T-helper 17 cell (primary cell): ENCODE measurements at places on chromosomes 12 and 14.

- H3K4me1 ChIP-seq, result no peaks in the 10 kb centered on the region
- no peak for DNase-seq
- peaks cover 6% of the 10 kb centered on the region for H3K27me3 ChIP-seq
Observed at GRCh38 chr12:131315601-131316000, 361.9 kb downstream of the ADGRD1 start.

- H3K27me3 ChIP-seq, result no peaks in the 10 kb centered on the region
- DNase-seq, result no peak
- no peak overlapping the region for H3K4me3 ChIP-seq
- peaks cover 7% of the 10 kb centered on the region for H3K36me3 ChIP-seq
- H3K4me1 ChIP-seq, result peaks cover 46% of the 10 kb centered on the region
- H3K27ac ChIP-seq, result peak overlapping the region; percentile 88
Observed at GRCh38 chr12:57775563-57776246, 3.3 kb downstream of the EEF1AKMT3 start.

DNA sequence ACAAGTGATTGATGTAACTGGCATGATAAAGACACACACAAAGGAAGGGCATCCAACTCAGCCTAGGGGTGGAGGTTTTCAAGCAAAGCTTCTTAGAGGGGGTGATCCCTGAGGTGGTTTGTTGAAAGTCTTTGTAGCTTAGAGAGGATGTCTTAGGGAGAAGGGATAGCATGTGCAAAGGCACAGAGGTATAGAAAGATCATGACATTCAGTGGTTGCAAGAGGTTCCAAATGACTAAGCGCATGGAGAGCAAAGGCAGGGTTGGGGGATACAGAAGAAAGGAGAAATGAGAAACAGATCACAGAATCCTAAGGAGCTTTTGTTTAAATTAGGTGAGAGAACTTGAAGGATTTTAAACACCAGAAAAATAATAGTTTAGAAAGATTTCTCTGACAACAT is 5.2 kb upstream of the CCT2 start:
- H3K4me3 ChIP-seq, result no peak overlapping the region
- H3K4me1 ChIP-seq, result peaks cover 4% of the 10 kb centered on the region
- no peaks in the 10 kb centered on the region for H3K27me3 ChIP-seq
- peak overlapping the region; percentile 78 for H3K27ac ChIP-seq
- DNase-seq, result no peak
- peaks cover 2% of the 10 kb centered on the region for H3K36me3 ChIP-seq

DNA sequence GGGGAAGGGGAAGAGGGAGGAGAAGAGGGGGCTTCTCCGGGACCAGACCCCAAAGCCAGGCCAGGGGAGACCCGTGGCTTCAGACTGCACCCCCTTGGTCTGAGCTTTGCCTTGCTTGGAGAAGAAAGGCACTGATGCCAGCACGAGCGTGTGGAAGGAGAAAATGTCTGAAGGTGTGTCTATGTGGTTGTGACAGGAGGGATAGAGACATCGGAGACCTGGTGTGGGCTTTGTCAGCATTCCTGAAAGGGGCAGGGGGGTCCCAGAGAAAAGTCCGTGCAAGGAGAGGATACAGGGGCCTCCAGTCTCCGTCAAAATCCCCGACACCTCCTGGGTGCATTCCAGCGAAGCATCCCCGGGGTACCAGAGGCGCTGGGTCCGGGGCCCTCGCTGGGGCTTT is 139.0 kb upstream of the LHX5 start:
- no peak for DNase-seq
- H3K27me3 ChIP-seq, result peaks cover 50% of the 10 kb centered on the region
- no peak overlapping the region for H3K27ac ChIP-seq
- no peaks in the 10 kb centered on the region for H3K4me1 ChIP-seq

DNA sequence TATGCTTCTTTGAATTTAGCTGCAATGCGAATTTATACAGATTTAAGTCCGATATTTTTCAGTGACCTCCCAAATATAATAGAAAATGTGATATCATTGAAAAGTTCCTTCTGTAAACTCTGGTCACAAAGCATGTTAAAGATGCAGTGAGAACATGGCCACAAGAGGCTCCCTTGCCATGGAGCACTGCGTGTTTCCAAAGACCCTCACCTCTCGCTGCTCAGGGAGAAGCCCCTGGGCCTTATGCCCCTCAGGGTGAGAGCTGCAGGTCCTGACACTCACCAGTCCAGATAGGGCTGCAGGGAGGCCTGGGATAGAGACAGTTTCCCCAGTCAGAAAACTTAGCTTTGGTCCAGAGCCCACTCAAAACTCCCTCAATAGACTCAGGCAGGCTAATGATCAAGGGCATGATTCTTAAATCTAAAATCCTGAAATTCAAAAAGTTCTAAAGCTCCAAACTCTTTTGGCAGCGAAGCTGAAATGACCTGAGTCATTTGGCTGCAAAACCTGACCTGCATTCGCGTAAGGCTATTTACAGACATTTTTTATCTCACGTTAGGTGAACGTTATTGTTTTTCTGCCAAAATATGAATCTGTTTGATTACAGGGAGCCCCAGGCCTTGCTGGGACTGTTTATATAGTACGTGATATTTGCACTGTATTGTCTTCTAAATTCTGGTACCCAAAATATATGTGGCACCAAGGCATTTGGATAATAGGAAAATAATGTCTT is 67.8 kb downstream of the CAPZA3 start:
- H3K27ac ChIP-seq, result no peak overlapping the region
- no peak overlapping the region for H3K4me3 ChIP-seq
- no peaks in the 10 kb centered on the region for H3K4me1 ChIP-seq
- DNase-seq, result no peak

DNA sequence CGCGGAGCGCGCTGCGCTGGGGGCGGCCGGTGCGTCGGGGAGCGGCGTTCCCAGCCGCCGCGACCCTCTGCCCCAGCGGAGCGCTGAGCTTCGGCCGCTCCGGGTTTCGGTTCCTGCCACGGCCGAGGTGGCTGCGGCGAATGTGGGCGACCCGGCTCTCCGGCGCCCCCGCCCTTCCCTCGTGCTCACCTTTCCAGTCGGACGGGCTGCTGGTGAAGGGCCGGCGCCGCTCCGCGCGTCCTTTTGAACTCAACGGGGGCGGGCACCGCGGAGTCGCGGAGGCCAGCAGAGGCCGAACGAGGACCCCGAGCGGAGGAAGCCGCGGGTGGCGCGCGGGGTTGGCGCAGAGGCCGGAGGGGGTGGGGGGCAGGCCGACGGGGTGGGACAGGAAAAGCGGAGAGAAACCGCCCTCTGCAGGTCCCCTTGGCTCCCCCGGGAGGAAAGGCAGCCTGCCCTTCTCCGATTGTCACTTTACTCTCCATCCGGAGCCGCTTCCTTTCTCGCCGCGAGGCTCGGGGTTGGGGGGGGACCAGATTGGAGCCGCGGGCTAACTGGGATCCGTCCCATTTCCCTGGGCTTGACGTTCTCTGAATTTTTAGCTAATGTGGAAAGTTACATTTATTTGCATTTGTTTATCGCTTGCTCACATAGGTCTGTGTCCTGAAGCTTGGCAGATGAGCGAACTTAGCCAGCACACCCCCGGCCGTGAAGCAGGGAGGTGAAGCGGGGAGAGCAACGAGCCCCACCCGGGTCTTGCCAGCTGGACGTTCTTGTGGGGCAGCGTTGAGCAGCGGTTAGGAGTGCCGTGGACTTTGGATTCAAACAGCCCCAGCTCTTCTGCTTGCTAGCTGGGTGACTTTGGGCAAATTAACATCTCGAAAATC is at the start of gene SMAGP:
SMAGP (minus strand) TSS at position 349 of the 884 bp plus-strand sequence. CDS start 1,137 bp downstream, outside the sequence.
- DNase-seq, result peak; percentile 36
- peak within 1 kb of the TSS; percentile 97 for H3K4me3 ChIP-seq
- H3K36me3 ChIP-seq, result peaks cover 2% of the 10 kb centered on the region
- no peaks in the 10 kb centered on the region for H3K27me3 ChIP-seq
- peaks cover 24% of the 10 kb centered on the region for H3K4me1 ChIP-seq

- H3K4me3 ChIP-seq, result no peak overlapping the region
- H3K27ac ChIP-seq, result peak overlapping the region; percentile 60
- peaks cover 26% of the 10 kb centered on the region for H3K4me1 ChIP-seq
- peaks cover 6% of the 10 kb centered on the region for H3K36me3 ChIP-seq
- no peak for DNase-seq
Observed at GRCh38 chr12:22687361-22688076, 62.5 kb downstream of the ETNK1 start.

DNA sequence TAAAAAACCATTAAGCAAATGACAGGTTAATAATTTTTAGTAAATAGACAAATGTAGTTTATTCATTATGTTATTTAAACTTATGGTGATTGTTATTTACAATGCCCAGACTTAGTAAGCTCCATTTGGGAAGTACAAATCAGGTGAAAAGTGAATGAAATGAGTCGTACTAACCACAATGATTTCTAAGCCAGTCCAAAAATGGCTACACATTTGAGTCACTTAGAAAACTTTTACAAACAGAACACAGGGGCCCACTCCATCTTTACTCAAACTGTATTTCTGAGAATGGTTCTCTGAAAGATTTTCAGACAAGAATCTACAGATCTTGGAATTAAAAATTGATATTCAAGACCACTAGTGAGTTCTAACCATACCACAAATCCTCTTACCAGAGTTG is 653.3 kb upstream of the MIS18BP1 start:
- H3K4me3 ChIP-seq, result no peak overlapping the region
- no peak for DNase-seq
- H3K4me1 ChIP-seq, result no peaks in the 10 kb centered on the region
- H3K36me3 ChIP-seq, result no peaks in the 10 kb centered on the region

- no peaks in the 10 kb centered on the region for H3K27me3 ChIP-seq
- no peak for DNase-seq
- H3K4me1 ChIP-seq, result peaks cover 2% of the 10 kb centered on the region
Observed at GRCh38 chr12:62581288-62582064, 114.8 kb downstream of the MON2 start.

GRCh38 chr12:13198876-13199275 is 2.4 kb downstream of the EMP1 start:
- peak overlapping the region; percentile 6 for H3K27ac ChIP-seq
- H3K36me3 ChIP-seq, result no peaks in the 10 kb centered on the region
- H3K4me1 ChIP-seq, result peaks cover 36% of the 10 kb centered on the region
- no peaks in the 10 kb centered on the region for H3K27me3 ChIP-seq
- H3K4me3 ChIP-seq, result no peak overlapping the region
- DNase-seq, result no peak

- no peaks in the 10 kb centered on the region for H3K36me3 ChIP-seq
- H3K27ac ChIP-seq, result no peak overlapping the region
- H3K27me3 ChIP-seq, result peaks cover 55% of the 10 kb centered on the region
- no peaks in the 10 kb centered on the region for H3K4me1 ChIP-seq
- peak overlapping the region; percentile 13 for H3K4me3 ChIP-seq
Observed at GRCh38 chr14:81571437-81571836, 37.8 kb upstream of the SEL1L start.
